ENCODE measurements at places on chromosomes 12 and 14.

GRCh38 chr14:103070971-103071542 lies 13.0 kb upstream of the LBHD2 start:
- no peak for DNase-seq

GRCh38 chr14:63276016-63276415 lies 42.7 kb downstream of the GPHB5 start:
- no peak for DNase-seq

DNA sequence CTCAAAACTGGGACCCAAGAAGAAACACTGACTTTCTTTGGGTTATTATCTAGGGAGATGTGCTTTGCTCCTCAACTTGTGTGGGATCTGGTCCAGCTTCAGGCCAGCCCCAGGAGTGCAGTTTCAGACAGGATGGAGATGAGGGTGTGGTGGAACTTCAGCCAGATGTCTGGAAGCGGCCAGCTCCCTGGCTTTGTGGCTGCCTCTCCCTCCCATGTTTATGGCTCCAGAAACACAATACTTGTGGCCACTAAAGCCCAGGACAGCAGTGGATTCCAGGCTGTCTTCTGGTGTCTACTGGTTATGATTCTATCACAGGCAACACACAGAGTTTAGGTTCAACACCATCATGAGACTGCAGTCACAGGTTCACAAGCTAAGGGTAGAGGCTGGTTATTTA lies 44.2 kb upstream of the EMP1 start:
- DNase-seq, result no peak

DNA sequence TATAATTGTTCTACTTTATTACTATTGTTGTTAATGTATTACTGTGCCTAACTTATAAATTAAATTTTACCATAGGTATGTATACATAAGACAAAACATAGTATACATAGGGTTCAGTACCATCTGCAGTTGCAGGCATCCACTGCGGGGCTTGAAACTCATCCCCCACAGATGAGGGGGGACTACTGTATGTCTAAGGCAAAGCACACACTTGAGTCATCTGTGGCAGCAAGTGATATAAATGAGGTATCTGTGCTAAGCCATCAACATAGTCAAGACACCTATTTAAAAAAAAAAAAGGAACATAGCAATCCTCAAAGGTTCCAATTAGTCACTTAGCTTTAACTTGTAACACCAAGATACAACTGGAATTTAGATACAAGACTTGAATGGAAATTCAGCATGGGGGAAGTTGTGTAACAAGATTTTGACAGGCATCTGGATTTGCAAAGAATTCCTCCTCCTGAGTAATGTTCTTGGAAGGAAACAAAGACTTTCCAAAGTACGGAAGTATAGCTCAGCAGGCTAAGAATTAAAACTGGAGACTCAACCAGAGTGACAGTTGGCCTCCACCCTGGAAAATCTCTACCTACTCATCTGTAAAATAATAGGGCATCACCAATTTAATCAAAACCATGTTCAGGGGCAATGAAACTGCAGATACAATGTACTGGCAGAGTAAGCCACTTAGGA lies 14.9 kb downstream of the DCAF5 start:
- DNase-seq, result no peak
